ENCODE measurements at places on chromosomes 12 and 14. TPM values are rescaled to one million over a fixed set of nuclear protein-coding genes. Genes with fewer than 3 reads are reported as not detected.

DNA sequence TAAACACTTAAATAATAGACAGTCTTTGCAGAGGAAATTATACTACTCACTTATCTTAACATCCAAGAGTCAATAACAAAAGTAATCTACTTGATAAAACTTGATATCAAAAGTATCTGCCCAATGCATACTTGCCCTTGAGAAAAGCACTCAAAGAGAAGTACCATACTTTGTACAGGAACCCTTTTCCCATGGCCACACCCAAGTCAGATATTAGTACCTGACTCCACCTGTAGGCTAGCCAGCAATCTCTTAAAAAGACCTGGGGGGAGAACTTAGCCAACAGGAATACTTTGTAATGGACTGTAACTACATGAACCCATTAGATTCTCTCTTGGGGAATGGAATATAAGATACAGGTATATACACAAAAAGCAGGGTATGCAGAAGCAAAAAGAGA is 99.6 kb upstream of the HECTD1 start:
- no peaks in the 10 kb centered on the region for H3K27me3 ChIP-seq
- H3K4me1 ChIP-seq: no peaks in the 10 kb centered on the region
- DNase-seq: no peak
- no peak overlapping the region for H3K4me3 ChIP-seq
- peaks cover 26% of the 10 kb centered on the region for H3K36me3 ChIP-seq

DNA sequence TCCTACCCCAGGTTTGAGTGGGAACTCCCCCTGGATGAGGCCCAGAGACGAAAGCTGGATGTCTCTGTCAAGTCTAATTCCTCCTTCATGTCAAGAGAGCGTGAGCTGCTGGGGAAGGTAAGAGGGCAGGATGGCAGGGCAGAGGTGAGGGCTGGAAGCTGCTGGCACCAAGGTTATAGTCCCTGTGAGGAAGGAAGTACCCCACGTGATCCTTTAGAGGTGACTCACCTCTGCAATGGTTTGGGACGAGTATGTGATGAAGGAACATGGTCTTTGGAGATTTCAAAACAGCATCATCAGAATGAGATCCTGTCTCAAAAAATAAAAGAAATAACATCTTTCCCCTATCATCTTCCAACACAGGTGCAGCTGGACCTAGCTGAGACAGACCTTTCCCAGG is 9.2 kb upstream of the MYL6B start:
- H3K36me3 ChIP-seq: peaks cover 69% of the 10 kb centered on the region
- no peaks in the 10 kb centered on the region for H3K27me3 ChIP-seq
- H3K4me1 ChIP-seq: no peaks in the 10 kb centered on the region

GRCh38 chr12:53235742-53236442 is 3.9 kb upstream of the RARG start:
- no peak overlapping the region for H3K27ac ChIP-seq
- no peak for DNase-seq
- H3K4me1 ChIP-seq: peaks cover 33% of the 10 kb centered on the region

DNA sequence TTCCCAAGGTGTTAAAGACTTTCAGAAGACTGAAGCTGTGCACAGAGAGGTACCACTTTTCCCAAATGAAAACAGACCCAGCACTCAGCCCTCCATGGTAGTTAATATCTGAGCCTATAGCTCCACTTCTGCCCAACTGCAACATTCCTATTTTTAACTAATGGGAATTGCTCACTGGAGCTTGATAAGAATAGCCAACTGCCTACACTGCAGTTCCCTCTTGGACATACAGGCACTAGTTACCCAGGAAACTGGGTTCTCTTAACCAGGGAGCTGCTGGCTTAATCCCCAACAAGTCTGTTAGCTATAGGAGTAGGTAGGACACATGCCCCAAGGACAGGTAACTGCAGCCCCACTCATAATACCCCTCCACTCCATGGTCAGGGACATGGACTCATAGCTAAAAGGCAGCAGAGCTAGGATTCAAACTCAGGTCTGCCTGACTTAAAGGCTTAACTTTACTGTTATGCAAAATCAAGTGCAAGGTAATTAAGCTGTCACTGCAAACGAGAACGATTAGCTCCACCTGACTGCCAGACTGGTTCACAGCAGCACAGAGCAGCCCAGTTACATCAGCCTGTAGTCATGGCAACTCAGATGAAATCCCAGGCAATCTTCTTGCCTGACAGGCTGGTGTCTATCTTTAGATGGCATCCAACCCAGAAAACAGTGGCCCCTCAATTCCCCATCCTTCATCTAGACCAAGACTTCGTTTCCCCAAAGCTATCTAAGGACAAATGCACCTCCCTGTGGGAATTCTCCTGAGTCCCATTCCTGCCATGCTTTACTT is 77.1 kb upstream of the ACTN1 start:
- H3K27me3 ChIP-seq: no peaks in the 10 kb centered on the region
- no peak for DNase-seq
- peaks cover 24% of the 10 kb centered on the region for H3K36me3 ChIP-seq
- no peak overlapping the region for H3K4me3 ChIP-seq
- peak overlapping the region; percentile 82 for H3K27ac ChIP-seq
- H3K4me1 ChIP-seq: peaks cover 55% of the 10 kb centered on the region

GRCh38 chr14:70663707-70664179 is 22.0 kb downstream of the TTC9 start:
- no peaks in the 10 kb centered on the region for H3K4me1 ChIP-seq
- H3K27ac ChIP-seq: no peak overlapping the region
- DNase-seq: no peak

- H3K27ac ChIP-seq: peak within 1 kb of the TSS; percentile 100
- H3K36me3 ChIP-seq: peaks cover 11% of the 10 kb centered on the region
- no peaks in the 10 kb centered on the region for H3K27me3 ChIP-seq
- peak; percentile 85 for DNase-seq
- H3K4me1 ChIP-seq: peaks cover 42% of the 10 kb centered on the region
- H3K4me3 ChIP-seq: peak within 1 kb of the TSS; percentile 81
These were observed at the start of gene SETD1B for GRCh38 chr12:121803861-121804416. Gene SETD1B, plus strand, starts transcription at chr12:121804009. Its CDS starts 729 bp downstream, at chr12:121804738.

The TMTC1 gene
- polyA plus RNA-seq: 5.2 TPM

The TMEM30B gene
- polyA plus RNA-seq: 21.0 TPM

The OR4K5 gene
- not detected for polyA plus RNA-seq

All from sigmoid colon (tissue), 7 donors.